ENCODE measurements at places on chromosomes 3 and 15. TPM values are rescaled to one million over a fixed set of nuclear protein-coding genes. Genes with fewer than 3 reads are reported as not detected.

Gene KIF15
- total RNA-seq: 11.8 TPM

Gene HAPLN3
- total RNA-seq: 14.7 TPM

Gene SMCO1
- not detected for total RNA-seq

Gene MCF2L2
- total RNA-seq: 1.8 TPM

Gene RASGRP1
- total RNA-seq: 0.57 TPM

Gene ARL14
- total RNA-seq: not detected

Data from bladder microvascular endothelial cell (primary cell).